ENCODE measurements at places on chromosomes 3 and 15.

DNA sequence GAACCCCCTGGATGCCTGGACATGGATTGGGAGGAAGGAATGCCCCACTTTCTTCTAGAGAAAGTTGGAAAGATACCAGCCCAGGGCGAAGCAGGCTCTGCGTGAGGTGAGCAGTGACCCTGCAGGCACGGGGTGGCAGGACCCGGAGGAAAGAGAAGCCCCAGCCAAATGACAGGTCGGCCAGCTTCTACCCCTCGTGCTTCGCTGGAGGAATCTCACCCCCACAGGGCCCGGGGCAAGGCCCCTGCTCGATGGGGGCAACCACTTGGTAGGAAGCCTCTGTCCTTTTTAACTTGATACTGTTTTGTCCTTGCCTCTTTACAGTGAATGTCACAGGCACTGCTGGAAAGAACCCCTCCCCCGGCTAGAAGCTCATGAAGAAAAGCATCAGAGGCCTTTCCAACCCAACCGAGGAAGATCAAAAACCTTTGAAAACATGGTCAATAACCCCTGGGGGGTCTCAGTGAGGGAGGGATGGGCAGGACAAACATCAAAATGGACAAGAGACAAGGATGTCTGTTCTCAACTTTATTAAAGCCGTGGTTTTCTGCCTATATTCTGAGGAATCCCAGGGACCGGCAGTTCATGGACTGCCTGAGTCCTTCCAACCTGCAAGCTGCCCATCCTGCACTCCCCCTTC lies 54.4 kb downstream of the SH3BP5 start:
- no peak for DNase-seq

DNA sequence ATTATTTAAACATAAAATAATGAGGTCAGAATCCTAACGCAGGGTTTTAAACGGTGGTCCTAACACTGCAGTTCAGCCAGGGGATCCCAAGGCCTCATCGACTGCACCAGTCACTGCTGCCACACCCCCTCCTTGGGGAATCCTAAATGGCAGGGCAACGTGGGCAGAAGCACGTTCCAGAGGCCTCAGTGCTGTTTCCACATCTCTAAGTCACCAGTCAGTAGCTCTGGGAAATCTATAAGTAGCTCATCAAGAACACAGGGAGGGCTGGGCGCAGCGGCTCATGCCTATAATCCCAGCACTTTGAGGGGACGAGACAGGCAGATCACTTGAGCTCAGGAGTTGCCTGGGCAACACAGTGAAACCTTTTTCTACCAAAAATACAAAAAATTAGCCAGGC lies 47.5 kb downstream of the PRTG start:
- no peak for DNase-seq

DNA sequence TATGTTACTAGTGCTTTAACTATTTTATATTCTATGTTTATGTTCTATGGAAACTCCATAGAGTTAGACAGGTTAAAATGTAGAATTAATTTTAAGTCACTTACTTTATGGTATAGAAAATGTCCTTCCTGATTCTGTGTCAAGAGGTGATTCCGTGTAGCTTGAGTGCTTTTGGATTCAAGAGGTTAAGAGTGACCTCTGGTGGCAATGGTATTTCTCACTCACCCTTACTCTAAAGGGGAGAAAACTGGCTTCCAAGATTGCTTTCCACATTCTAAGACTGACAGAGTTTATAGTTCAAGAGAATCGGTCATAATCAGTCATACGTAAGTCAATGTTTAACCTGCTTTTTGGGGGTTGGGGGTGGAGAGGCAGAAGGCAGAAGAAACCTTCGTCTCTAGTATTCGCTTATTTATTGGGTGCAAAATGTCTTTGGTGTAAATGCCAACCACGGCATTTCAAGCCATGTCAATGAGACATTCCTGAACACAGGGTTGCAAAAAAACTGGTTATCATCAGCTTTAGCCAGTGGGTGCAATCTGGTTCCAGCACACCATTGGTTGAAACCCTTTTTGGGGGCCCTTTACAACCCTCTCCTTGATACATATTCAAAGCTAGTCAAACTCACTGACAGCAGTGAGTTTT lies 92.0 kb upstream of the VGLL3 start:
- no peak for DNase-seq

DNA sequence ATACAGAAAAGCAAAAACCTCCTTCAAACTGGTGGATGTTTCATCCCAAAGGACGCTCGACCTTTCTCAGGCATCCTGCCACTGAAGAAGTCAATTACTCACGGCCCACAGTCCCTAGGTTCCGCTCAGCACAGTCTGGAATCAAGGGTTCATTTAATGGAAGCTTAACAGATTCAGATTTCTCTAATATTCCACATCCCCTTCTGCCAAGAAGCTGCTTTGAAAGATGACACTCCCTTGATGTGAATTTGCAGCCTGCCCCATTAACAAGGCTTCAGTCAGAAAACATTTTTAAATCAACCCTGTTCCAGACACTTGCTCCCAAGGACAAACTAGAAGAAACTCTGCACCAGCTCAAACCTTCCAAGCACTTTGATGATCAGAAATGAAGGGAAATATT lies 81.2 kb downstream of the LIPC start:
- no peak for DNase-seq
